ENCODE measurements at places on chromosomes 3 and 15. TPM values are rescaled to one million over a fixed set of nuclear protein-coding genes. Genes with fewer than 3 reads are reported as not detected.

GRCh38 chr3:10410383-10411002, 89.6 kb upstream of the SEC13 start:
- H3K4me1 ChIP-seq: no peaks in the 10 kb centered on the region
- no peak overlapping the region for H3K4me3 ChIP-seq
- DNase-seq: no peak
- H3K27me3 ChIP-seq: no peaks in the 10 kb centered on the region
- no peak overlapping the region for H3K27ac ChIP-seq
- no peaks in the 10 kb centered on the region for H3K36me3 ChIP-seq

- DNase-seq: no peak
- H3K27me3 ChIP-seq: peaks cover 12% of the 10 kb centered on the region
- peaks cover 10% of the 10 kb centered on the region for H3K4me1 ChIP-seq
- no peak overlapping the region for H3K4me3 ChIP-seq
- H3K27ac ChIP-seq: no peak overlapping the region
These were observed 61.9 kb downstream of the ISG20 start for GRCh38 chr15:88700716-88701115.

GRCh38 chr3:189395825-189396224, 224.1 kb downstream of the TPRG1 start:
- H3K4me3 ChIP-seq: no peak overlapping the region
- no peak overlapping the region for H3K27ac ChIP-seq
- H3K27me3 ChIP-seq: no peaks in the 10 kb centered on the region
- DNase-seq: no peak
- peaks cover 21% of the 10 kb centered on the region for H3K4me1 ChIP-seq
- no peaks in the 10 kb centered on the region for H3K36me3 ChIP-seq

Gene WDR76
- total RNA-seq: 13.9 TPM

- no peak for DNase-seq
- no peak overlapping the region for H3K27ac ChIP-seq
- no peaks in the 10 kb centered on the region for H3K27me3 ChIP-seq
- H3K4me3 ChIP-seq: no peak overlapping the region
These were observed 59.8 kb upstream of the AADACL2 start for GRCh38 chr3:151673974-151674373.

GRCh38 chr15:81092559-81092902, 41.5 kb upstream of the CFAP161 start:
- H3K36me3 ChIP-seq: no peaks in the 10 kb centered on the region
- no peak overlapping the region for H3K4me3 ChIP-seq
- DNase-seq: no peak
- peaks cover 19% of the 10 kb centered on the region for H3K27me3 ChIP-seq
- H3K27ac ChIP-seq: no peak overlapping the region
- no peaks in the 10 kb centered on the region for H3K4me1 ChIP-seq

Gene LINGO1
- not detected for total RNA-seq

- H3K27me3 ChIP-seq: no peaks in the 10 kb centered on the region
- no peaks in the 10 kb centered on the region for H3K36me3 ChIP-seq
- no peak overlapping the region for H3K27ac ChIP-seq
- no peak overlapping the region for H3K4me3 ChIP-seq
- no peaks in the 10 kb centered on the region for H3K4me1 ChIP-seq
These were observed 440.8 kb upstream of the GBE1 start for GRCh38 chr3:82202269-82202668.

GRCh38 chr3:36862076-36862755, 82.6 kb downstream of the TRANK1 start:
- H3K36me3 ChIP-seq: peaks cover 68% of the 10 kb centered on the region
- H3K4me1 ChIP-seq: peaks cover 11% of the 10 kb centered on the region
- H3K27ac ChIP-seq: no peak overlapping the region
- H3K4me3 ChIP-seq: no peak overlapping the region
- DNase-seq: no peak

DNA sequence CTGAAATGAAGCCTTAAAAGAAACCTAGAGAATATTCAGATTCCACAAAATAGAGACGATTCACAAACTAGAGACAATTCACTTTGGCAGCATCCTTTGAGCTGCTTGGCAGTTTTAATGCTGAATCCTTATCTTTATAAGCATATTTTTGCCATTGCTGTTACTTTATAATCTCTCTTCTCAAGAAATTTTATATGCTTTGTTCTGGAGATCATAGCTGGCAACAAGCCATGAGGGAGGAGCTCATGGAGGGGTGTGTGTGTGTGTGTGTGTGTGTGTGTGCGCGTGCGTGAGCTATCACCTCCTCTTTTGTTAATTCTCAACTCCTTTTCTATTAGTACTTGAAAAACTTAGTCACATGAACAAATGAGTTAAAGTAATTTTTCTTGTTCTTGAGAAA, 495.0 kb upstream of the RGMA start:
- DNase-seq: no peak
- H3K4me3 ChIP-seq: no peak overlapping the region
- no peak overlapping the region for H3K27ac ChIP-seq
- H3K36me3 ChIP-seq: no peaks in the 10 kb centered on the region
- no peaks in the 10 kb centered on the region for H3K4me1 ChIP-seq

Gene FGD5
- total RNA-seq: 0.79 TPM

DNA sequence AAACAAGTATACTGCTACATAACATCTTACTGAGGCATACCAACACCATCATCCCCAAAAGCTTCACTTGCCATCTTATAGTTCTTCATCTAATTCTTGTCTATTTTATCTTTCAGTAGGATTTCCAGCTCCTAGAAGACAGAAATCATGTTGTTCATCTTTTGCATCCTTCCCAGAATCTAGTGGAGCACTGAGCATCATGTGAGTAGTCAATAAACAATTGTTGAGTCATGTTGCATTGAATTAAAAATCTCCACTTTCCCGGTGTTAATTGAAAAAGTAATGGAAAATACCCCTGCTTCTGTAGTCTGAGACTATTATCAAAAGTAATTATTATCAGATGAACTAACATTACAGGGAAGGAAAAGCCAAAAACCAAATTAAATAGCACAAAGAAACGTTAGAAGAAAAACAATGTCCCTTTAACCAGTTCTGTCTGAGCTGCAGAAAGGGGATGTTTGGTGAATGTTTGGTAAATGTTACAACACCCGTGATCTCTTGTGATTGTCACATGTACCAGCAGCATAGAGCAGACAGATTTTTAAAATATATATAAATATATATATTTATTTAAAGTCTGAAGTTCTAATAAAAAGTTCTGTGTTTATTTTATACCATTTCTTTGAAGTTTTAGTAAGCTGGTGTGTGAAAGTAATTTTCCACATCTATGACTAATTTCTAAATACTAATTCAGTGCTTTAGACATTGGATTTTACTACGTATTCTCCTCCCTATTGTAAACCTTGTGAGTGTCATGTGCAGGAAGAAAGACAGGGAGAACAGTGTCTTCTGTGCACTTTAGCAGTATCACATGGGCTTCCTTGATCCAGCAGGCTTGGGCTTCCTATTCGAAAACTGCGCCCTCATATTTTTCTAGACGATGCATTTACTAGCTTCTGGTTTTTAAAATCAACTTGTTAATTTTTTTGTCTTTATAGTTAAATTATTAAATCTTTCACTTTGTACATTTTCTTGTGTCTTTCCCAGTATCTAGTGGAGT, 85.6 kb downstream of the RAP2B start:
- H3K4me1 ChIP-seq: peaks cover 10% of the 10 kb centered on the region
- no peak overlapping the region for H3K27ac ChIP-seq
- no peaks in the 10 kb centered on the region for H3K27me3 ChIP-seq
- DNase-seq: no peak
- H3K36me3 ChIP-seq: no peaks in the 10 kb centered on the region

GRCh38 chr3:101544161-101544850, 17.4 kb upstream of the TRMT10C start:
- no peak overlapping the region for H3K4me3 ChIP-seq
- H3K27ac ChIP-seq: no peak overlapping the region
- H3K27me3 ChIP-seq: no peaks in the 10 kb centered on the region
- no peaks in the 10 kb centered on the region for H3K36me3 ChIP-seq
- DNase-seq: peak; percentile 15

DNA sequence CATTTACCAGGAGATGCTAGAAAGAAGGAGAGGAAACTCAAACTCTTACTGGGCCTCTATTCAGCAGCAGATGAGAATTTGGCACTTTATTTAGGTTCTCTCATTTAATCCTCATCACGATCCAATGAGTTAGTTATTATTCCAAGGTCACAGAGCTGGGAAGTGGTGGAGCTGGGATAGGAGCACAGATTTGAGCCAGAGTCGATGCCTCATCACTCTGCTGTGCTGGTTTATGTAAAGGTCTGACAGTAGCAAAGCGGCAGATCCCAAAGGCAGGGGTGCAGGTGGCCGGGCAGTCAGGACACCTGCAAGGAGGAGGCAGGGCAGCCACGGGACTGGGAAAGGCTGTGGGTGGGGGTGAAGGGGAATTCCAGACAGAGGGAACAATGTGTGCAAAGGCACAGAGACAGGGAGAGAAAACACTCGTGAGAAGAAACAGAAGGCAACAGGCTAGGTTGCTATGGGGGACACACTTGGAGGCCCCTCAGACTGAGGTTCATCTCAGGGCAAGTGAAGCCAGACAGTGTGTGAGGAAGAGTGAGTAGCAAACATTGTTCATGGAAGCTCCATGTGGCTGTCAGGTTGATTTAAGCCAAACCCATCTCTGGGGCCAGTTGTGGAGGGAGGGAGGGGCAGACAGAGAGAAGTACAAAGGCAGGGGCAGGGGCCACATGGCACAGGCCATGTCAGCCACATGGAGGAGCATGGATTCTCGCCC, 26.8 kb downstream of the RAB6B start:
- H3K4me1 ChIP-seq: no peaks in the 10 kb centered on the region
- H3K27me3 ChIP-seq: no peaks in the 10 kb centered on the region
- DNase-seq: no peak
- H3K36me3 ChIP-seq: no peaks in the 10 kb centered on the region

- H3K4me3 ChIP-seq: no peak overlapping the region
- H3K27me3 ChIP-seq: no peaks in the 10 kb centered on the region
- H3K36me3 ChIP-seq: no peaks in the 10 kb centered on the region
- H3K4me1 ChIP-seq: no peaks in the 10 kb centered on the region
- no peak overlapping the region for H3K27ac ChIP-seq
These were observed 1078.4 kb downstream of the ROBO1 start for GRCh38 chr3:78689378-78689777.

GRCh38 chr3:56997675-56998074, 62.8 kb upstream of the SPATA12 start:
- no peaks in the 10 kb centered on the region for H3K27me3 ChIP-seq
- H3K4me1 ChIP-seq: no peaks in the 10 kb centered on the region
- H3K36me3 ChIP-seq: no peaks in the 10 kb centered on the region
- H3K4me3 ChIP-seq: no peak overlapping the region
- H3K27ac ChIP-seq: no peak overlapping the region

- H3K27me3 ChIP-seq: no peaks in the 10 kb centered on the region
- H3K4me3 ChIP-seq: no peak overlapping the region
- peaks cover 87% of the 10 kb centered on the region for H3K36me3 ChIP-seq
- no peaks in the 10 kb centered on the region for H3K4me1 ChIP-seq
- DNase-seq: no peak
These were observed 62.0 kb upstream of the SLC2A2 start for GRCh38 chr3:171088496-171088895.

Gene CAMP
- total RNA-seq: not detected

DNA sequence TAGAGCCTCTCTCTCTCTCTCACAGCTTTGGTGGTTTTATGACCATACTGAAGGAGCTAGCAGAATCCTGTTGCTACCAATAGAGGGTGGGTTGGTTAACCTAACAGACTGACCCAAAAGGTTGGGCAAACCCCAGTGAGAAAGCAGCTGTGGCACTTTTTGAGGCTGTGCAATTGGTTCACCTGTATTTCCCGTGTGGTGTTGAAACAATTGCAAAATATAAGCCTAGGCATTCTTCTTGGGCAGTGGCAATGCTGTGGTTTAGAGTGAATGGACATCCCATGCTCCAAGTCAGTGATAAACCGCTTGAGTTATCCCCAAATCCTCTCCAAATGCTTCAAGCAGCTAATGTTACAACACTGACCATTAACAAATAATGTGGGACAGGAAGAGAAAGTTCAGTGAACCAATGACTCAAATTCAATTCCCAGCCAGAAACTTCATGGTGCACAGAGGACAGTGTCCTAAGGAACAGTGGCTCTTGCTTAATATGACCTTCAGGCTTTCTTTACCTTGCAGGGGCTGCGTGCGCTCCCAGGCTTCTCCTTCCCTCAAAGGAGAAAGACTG, 261.9 kb upstream of the ICE2 start:
- no peak for DNase-seq
- H3K27me3 ChIP-seq: no peaks in the 10 kb centered on the region
- no peaks in the 10 kb centered on the region for H3K36me3 ChIP-seq
- no peak overlapping the region for H3K4me3 ChIP-seq
- H3K4me1 ChIP-seq: no peaks in the 10 kb centered on the region

- H3K27ac ChIP-seq: no peak overlapping the region
- no peak for DNase-seq
- H3K36me3 ChIP-seq: no peaks in the 10 kb centered on the region
- no peaks in the 10 kb centered on the region for H3K4me1 ChIP-seq
- H3K27me3 ChIP-seq: no peaks in the 10 kb centered on the region
These were observed 218.3 kb downstream of the CTNNB1 start for GRCh38 chr3:41417574-41417973.

Gene GCNT3
- total RNA-seq: not detected

DNA sequence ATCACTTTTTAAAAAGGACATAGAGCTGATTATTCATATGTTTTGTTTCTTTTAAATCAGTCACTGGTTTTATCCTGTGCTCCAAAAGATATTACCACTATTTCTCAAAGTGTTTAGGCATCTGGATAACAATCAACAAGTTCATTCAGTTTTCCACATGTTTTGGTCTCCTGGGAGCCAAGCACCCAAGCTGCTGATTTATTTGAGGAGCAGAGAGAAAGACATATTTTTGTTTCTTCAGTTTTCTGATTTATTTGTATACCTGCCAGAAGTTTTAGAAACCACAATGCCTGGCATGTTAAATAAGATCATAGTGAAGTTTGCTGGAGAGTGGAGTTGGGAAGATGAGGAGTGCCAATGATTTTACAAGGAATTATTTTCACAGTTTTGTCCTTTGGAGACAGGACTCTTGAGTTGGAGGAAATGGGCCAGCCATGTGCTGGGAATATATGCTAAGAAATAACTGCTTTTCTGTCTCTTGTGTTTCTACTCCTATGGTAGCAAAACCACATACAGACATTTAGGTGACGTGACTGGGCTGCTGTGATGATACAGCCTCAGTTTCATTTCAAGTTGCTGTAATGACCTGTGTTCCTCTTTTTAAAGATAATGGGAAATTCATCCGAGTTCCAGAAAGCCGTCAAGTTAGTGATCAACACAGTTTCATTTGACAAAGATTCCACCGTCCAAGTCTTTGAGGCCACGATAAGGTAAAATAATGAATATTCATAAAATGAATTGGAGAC, 11.7 kb downstream of the EDEM1 start:
- peak overlapping the region; percentile 45 for H3K4me3 ChIP-seq
- peaks cover 45% of the 10 kb centered on the region for H3K36me3 ChIP-seq
- H3K4me1 ChIP-seq: peaks cover 63% of the 10 kb centered on the region
- DNase-seq: no peak
- no peaks in the 10 kb centered on the region for H3K27me3 ChIP-seq

Gene SLC25A36
- total RNA-seq: 104 TPM

DNA sequence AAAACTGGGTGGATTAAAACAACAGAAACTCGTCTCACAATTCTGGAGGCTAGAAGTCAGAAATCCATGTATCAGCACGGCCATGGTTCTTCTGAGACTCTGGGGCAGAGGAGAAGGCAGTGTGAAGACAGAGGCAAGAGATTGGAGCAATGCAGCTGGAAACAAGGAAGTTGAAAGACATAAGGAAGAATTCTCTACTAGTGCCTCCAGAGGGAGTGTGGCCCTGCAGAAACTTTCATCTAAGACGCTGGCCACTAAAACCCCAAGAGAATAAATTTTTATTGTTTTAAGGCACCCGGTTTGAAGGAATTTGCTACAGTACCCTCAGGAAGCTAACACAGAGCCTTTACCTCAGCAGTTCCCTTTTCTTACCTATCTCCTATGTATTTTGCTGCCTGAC, 1012.2 kb upstream of the CADM2 start:
- no peak overlapping the region for H3K27ac ChIP-seq
- no peaks in the 10 kb centered on the region for H3K36me3 ChIP-seq
- no peaks in the 10 kb centered on the region for H3K4me1 ChIP-seq
- no peak overlapping the region for H3K4me3 ChIP-seq
